Naive thymus-derived CD8-positive, alpha-beta T cell (primary cell): ENCODE measurements at places on chromosomes 1 and 21.

DNA sequence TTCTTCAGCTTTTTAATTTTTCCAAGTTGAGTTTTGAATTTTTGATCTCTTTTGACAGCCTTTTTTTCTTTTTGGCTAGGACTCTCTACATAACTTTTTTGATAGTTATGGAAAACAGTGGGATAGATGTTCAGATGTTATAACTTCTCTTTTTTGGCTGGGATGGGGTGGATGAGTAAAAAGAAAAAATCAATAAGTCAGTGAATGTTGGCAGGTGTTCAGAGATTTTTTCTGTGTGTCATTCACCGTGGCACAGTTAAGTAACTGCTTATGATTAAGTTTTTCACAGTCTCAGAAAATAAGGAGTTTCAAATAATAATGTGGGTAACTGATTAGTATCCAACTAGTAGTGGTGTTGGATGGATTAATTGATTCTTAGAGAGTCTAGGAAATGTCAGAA, 24.0 kb downstream of the HS2ST1 start:
- H3K27ac ChIP-seq, result no peak overlapping the region
- no peak overlapping the region for H3K4me3 ChIP-seq
- DNase-seq, result no peak
- H3K27me3 ChIP-seq, result no peaks in the 10 kb centered on the region
- peaks cover 19% of the 10 kb centered on the region for H3K4me1 ChIP-seq

- peak overlapping the region; percentile 98 for H3K4me3 ChIP-seq
- H3K4me1 ChIP-seq, result peaks cover 38% of the 10 kb centered on the region
- no peak for DNase-seq
- H3K27ac ChIP-seq, result peak overlapping the region; percentile 98
Measured at GRCh38 chr1:154272999-154273563, 652 bp downstream of the HAX1 start.

DNA sequence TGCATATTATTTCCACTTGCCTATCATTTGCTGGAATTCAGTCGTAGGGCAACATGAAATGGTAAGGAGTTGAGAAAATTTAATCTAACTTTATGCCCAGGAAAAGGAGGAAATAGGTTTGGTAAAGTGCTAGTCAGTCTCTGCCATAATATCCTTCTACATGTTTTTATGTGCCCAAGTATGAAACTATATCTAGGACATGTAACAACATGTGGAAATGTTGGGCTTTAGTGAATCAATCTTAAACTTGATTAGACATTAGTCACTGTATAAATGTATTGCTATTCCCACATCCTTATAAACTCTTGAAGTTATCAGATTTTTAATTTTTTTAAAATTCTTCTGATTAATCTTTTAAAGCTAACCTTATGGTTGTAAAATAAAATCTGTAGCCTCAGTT, 204.7 kb upstream of the ZRANB2 start:
- no peak for DNase-seq
- H3K27ac ChIP-seq, result no peak overlapping the region
- no peak overlapping the region for H3K4me3 ChIP-seq
- H3K27me3 ChIP-seq, result no peaks in the 10 kb centered on the region

DNA sequence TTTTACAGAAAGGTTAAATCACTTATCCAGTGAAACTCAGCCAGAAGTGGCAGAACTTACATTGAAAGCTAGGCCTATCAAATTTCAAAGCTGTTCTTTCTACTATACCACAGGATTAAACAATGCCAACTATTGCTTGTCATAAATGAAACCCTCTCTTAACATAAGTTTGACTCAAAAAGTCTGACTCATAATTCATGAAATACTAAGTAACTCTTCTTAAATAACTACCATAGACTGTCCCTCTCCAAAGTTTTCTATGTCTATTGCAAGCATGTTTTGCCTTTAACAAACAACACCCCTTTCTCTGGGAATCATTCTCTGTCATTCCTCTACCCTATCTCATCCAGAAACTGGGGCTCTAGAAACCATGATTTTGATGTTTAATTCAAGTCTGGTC, 109.5 kb upstream of the UBE2U start:
- DNase-seq, result no peak
- no peaks in the 10 kb centered on the region for H3K36me3 ChIP-seq
- no peak overlapping the region for H3K4me3 ChIP-seq
- no peaks in the 10 kb centered on the region for H3K4me1 ChIP-seq
- no peak overlapping the region for H3K27ac ChIP-seq

- H3K27me3 ChIP-seq, result no peaks in the 10 kb centered on the region
- H3K36me3 ChIP-seq, result no peaks in the 10 kb centered on the region
- H3K4me3 ChIP-seq, result no peak overlapping the region
- H3K4me1 ChIP-seq, result no peaks in the 10 kb centered on the region
- DNase-seq, result no peak
Measured at GRCh38 chr1:242016479-242016878, 17.6 kb upstream of the MAP1LC3C start.

- no peak overlapping the region for H3K27ac ChIP-seq
- no peak overlapping the region for H3K4me3 ChIP-seq
- H3K36me3 ChIP-seq, result no peaks in the 10 kb centered on the region
- DNase-seq, result no peak
- no peaks in the 10 kb centered on the region for H3K27me3 ChIP-seq
Measured at GRCh38 chr1:5983361-5984103, 8.7 kb downstream of the NPHP4 start.

DNA sequence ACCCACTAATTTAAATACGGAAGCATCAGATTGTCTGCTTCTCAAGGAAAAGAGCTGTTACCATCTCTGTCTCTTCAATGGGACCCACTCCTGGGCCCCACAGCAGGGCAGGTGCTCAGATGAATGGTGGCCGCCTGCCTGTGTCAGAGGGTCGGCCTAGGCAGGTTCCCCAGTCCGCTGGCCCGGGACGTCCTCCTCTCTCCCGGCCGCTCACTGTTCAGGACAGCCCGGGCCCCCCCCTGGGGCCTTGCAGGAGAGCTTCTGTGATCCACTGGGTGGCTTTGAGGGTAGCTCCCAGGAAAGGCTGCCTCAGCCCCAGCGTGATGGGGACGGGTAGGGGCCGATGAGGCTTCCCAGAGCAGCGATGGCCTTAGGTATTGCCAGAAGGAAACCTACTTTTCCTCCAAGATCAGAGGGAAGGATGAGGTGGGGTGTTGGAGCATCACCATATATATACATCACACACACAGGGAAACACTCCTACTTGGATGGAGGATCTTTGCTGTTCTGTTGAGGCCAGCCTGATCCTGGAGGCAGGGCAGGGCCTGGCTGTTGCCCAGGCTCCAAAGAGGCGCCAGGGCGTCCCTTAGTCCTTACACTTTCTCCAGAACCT, 231.3 kb downstream of the SDCCAG8 start:
- H3K4me3 ChIP-seq, result no peak overlapping the region
- peaks cover 7% of the 10 kb centered on the region for H3K4me1 ChIP-seq
- DNase-seq, result no peak
- H3K27ac ChIP-seq, result no peak overlapping the region

- H3K27ac ChIP-seq, result no peak overlapping the region
- H3K4me3 ChIP-seq, result no peak overlapping the region
- no peaks in the 10 kb centered on the region for H3K36me3 ChIP-seq
- peaks cover 37% of the 10 kb centered on the region for H3K27me3 ChIP-seq
- no peak for DNase-seq
Measured at GRCh38 chr1:209302779-209303568, 280.5 kb upstream of the CAMK1G start.

- peaks cover 52% of the 10 kb centered on the region for H3K27me3 ChIP-seq
- no peaks in the 10 kb centered on the region for H3K36me3 ChIP-seq
- no peak overlapping the region for H3K27ac ChIP-seq
- H3K4me3 ChIP-seq, result no peak overlapping the region
- DNase-seq, result no peak
- peaks cover 2% of the 10 kb centered on the region for H3K4me1 ChIP-seq
Measured at GRCh38 chr1:36855699-36856494, 178.4 kb downstream of the GRIK3 start.

GRCh38 chr21:22855581-22855980, 1857.4 kb downstream of the NCAM2 start:
- H3K4me1 ChIP-seq, result no peaks in the 10 kb centered on the region
- no peak overlapping the region for H3K27ac ChIP-seq
- H3K36me3 ChIP-seq, result no peaks in the 10 kb centered on the region

- no peaks in the 10 kb centered on the region for H3K4me1 ChIP-seq
- no peak overlapping the region for H3K27ac ChIP-seq
- H3K4me3 ChIP-seq, result no peak overlapping the region
- H3K27me3 ChIP-seq, result peaks cover 8% of the 10 kb centered on the region
Measured at GRCh38 chr1:44543064-44543744, 131.1 kb downstream of the TMEM53 start.

DNA sequence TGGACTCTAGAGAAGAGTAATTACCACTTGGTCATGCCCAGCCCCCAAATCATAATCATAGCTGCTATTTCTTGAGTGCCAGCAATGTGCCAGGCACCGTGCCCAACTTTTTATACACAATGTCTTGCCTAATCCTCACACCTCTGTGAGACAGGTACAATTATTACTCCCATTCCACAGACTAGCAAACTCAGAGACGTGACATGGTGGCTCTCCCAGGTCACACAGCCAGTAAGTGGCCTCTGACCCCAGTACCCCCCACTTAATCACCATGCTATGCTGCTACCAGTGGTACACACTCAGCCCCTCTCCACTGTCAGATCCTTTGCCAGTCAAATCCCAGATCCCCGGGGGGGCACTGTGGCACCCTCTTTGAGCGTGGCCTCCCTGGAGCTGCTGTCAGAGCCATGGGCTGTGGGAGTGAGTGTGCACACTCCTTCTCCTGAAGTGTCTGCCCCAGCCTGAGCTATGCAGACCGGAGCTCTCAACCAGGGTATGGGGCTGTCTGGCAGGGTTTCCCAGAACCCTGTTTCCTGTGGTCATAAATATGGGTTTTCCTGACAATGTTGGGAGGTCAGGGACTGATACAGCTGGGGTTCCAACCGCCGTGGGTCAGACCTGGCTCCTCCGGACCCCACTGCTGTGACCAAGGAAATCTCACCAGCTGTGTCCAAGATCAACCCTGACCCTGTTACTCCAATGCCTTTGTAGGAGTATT, 51.8 kb downstream of the LACTBL1 start:
- H3K4me1 ChIP-seq, result no peaks in the 10 kb centered on the region
- DNase-seq, result no peak

GRCh38 chr1:200762089-200762488, 23.4 kb downstream of the CAMSAP2 start:
- no peak overlapping the region for H3K4me3 ChIP-seq
- no peaks in the 10 kb centered on the region for H3K4me1 ChIP-seq
- peaks cover 5% of the 10 kb centered on the region for H3K36me3 ChIP-seq
- no peaks in the 10 kb centered on the region for H3K27me3 ChIP-seq

DNA sequence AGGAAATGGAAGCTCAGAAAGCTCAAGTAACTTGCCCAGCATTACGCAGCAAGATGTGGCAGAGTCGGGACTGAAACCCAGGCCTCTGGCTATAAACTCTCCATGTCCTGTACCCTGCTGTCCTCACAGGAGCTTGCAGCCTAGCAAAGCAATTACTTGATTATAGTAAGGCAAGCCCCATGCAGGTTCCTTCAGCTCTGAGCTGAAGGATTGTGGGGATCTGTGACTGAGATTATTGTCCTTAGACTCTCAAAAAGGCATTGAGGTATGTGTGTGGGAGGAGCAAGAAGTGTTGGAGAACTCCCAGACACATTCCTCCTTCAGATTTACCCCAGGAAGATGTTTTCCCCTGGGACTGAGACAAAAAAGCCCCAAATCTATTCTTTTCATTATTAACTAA, 124.0 kb upstream of the SPATA6 start:
- H3K4me1 ChIP-seq, result no peaks in the 10 kb centered on the region
- no peaks in the 10 kb centered on the region for H3K36me3 ChIP-seq
- no peak for DNase-seq
- H3K4me3 ChIP-seq, result no peak overlapping the region
- H3K27ac ChIP-seq, result no peak overlapping the region

DNA sequence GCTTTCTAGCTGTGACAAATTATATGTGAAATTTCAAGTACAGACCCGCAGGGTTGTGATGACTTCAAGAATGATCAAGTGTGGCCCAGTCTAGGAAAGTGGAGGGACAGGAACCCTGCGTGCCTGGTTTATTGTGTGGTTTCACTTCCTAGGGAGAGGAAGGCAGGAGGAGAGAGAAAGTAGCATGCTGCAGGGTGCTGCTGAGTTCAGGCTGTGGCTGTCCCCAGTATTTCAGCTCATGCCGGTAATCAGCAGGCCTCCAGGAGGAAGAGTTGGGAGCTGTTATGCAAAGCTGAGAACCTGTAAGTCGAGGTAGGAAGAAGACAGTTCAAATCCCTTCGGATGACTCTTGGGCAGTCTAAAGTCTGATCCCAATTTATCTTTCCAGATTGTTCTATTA, 140.4 kb downstream of the ROR1 start:
- no peak for DNase-seq
- no peaks in the 10 kb centered on the region for H3K27me3 ChIP-seq
- no peak overlapping the region for H3K4me3 ChIP-seq
- no peaks in the 10 kb centered on the region for H3K4me1 ChIP-seq

DNA sequence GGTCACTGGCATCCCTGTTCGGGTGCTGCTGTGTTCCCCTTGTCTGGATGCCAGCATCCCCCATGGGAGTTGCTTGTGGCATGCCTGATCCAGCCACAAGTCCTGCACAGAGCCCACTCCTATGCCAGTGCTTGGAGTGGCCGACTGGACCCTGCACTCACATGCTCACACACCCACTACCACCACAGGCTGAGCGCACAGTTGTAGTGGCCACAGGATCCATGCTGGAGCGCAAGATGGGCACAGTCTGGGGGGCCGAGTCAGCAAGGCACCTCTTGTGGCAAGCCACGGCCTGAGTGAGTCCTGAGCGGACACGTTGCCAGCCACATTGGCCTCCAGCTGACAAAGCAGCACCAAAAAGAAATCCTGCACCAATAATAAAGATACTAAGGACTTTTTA, 661.6 kb upstream of the TMPRSS15 start:
- no peak overlapping the region for H3K4me3 ChIP-seq
- no peaks in the 10 kb centered on the region for H3K4me1 ChIP-seq
- no peak overlapping the region for H3K27ac ChIP-seq
- DNase-seq, result no peak
- no peaks in the 10 kb centered on the region for H3K27me3 ChIP-seq

GRCh38 chr1:93262645-93263044, 82.1 kb downstream of the CCDC18 start:
- no peak overlapping the region for H3K27ac ChIP-seq
- DNase-seq, result no peak
- no peak overlapping the region for H3K4me3 ChIP-seq
- H3K36me3 ChIP-seq, result peaks cover 66% of the 10 kb centered on the region
- H3K4me1 ChIP-seq, result no peaks in the 10 kb centered on the region
